ENCODE measurements at places on chromosomes 5 and 9.
A peak's percentile ranks its signal among the peaks of the same experiment; 100 is the strongest.

- DNase-seq: no peak
Observed at GRCh38 chr9:123834889-123835562, 94.9 kb downstream of the DENND1A start.

GRCh38 chr5:161966564-161966963 is 101.0 kb upstream of the GABRG2 start:
- DNase-seq: no peak

DNA sequence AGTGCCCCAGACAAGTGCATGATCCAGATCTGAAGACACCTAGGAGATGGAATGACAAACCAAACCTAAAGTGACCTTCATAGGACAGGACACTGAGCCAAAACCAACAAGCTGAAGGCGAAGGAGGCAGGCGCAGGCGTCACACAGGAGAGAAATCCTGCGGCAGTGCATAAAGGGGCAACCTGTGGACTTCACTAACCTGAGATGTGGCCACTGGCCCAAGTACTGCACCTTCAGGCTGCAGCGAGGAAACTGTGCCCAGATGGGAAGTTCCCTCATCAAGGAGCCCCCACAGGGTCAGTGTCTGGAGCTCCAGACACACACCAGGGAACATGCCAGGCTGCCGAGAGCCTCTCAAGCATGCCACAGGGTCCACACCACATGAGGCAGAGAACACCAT is 3.7 kb downstream of the IPPK start:
- no peak for DNase-seq

GRCh38 chr5:5770825-5771224 is 348.3 kb downstream of the ICE1 start:
- DNase-seq: no peak

DNA sequence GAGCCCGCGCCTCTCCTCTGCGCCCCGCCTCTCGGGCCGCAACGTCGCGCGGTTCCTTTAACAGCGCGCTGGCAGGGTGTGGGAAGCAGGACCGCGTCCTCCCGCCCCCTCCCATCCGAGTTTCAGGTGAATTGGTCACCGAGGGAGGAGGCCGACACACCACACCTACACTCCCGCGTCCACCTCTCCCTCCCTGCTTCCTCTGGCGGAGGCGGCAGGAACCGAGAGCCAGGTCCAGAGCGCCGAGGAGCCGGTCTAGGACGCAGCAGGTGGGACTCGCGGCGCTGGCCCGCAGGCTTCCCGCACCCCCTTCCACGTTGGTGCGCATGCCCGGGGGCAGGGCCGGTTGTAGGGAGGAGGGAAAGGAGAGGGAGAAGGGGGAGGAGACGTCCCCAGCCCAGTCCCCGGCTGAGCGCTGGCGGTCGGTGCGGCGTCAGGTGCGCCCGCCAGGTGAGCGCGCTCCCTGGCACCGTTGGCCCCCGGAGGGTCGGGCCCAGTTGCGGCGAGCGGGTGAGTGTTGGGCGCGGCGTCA is at the start of gene OCLN:
OCLN (plus strand) TSS at position 400 of the 532 bp plus-strand sequence. CDS start 11,455 bp downstream, outside the sequence.
- peak; percentile 84 for DNase-seq

GRCh38 chr9:21890696-21891095 is 88.3 kb downstream of the MTAP start:
- DNase-seq: no peak

DNA sequence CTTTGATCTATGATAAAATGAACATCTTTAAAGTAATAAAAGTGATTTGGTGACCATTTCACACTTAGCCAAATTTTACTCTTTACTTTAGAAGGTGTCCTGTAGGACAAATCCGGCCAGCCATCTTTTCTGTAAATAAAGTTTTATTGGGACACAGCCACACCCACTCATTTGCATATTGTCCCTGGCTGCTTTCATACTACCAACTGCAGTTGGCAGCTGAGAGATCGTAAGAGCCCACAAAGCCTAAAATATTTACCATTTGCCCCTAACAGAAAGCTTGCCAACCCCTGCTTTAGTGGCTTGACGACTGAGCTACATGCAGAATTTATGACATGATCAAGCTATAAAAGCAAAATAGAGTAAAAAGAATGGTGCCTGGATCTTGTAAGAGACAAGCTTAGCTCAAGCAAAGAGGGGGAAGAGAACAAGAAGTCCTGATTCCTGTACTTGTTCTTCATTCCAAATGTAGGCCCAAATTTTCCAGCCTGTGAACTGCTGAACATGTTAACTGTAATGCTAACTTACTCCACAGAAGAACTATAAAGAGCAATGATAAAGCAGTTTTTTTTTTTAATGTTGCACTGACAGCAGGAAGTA is 7.4 kb upstream of the FBXO10 start:
- no peak for DNase-seq
